Tibial nerve (tissue), 4 donors: ENCODE measurements at places on chromosomes 6 and 20. TPM values are rescaled to one million over a fixed set of nuclear protein-coding genes. Genes with fewer than 3 reads are reported as not detected.
A peak's percentile ranks its signal among the peaks of the same experiment; 100 is the strongest.

- no peak overlapping the region for H3K4me3 ChIP-seq
- H3K27ac ChIP-seq = no peak overlapping the region
- no peaks in the 10 kb centered on the region for H3K27me3 ChIP-seq
- no peak for DNase-seq
These were observed 78.3 kb upstream of the CLDN20 start for GRCh38 chr6:155185544-155185943.

GRCh38 chr20:34560614-34561013, 2.1 kb downstream of the MAP1LC3A start:
- H3K4me1 ChIP-seq = peaks cover 7% of the 10 kb centered on the region
- H3K36me3 ChIP-seq = no peaks in the 10 kb centered on the region
- H3K27ac ChIP-seq = peak overlapping the region; percentile 95
- H3K27me3 ChIP-seq = no peaks in the 10 kb centered on the region
- no peak for DNase-seq

DNA sequence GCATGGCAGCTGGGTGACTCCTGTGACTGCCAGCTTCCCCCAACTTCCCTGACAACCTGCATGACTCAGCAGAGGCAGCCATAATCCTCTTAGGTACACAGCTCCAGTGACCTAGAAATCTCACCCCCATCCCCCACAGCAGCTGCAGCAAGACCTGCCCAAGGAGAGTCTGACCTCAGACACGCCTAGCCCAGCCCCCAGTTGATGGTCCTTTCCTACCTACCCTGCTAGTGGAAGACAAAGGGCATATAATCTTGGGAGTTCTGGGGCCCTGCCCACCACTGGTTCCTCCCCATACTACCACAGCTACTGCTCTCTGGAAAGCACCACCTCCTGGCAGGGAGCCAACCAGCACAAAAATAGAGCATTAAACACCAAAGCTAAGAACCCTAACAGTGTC, 90.2 kb downstream of the F13A1 start:
- DNase-seq = no peak
- H3K4me1 ChIP-seq = no peaks in the 10 kb centered on the region
- H3K4me3 ChIP-seq = no peak overlapping the region
- H3K27me3 ChIP-seq = no peaks in the 10 kb centered on the region

The PHF3 gene
- 74.7 TPM for total RNA-seq

DNA sequence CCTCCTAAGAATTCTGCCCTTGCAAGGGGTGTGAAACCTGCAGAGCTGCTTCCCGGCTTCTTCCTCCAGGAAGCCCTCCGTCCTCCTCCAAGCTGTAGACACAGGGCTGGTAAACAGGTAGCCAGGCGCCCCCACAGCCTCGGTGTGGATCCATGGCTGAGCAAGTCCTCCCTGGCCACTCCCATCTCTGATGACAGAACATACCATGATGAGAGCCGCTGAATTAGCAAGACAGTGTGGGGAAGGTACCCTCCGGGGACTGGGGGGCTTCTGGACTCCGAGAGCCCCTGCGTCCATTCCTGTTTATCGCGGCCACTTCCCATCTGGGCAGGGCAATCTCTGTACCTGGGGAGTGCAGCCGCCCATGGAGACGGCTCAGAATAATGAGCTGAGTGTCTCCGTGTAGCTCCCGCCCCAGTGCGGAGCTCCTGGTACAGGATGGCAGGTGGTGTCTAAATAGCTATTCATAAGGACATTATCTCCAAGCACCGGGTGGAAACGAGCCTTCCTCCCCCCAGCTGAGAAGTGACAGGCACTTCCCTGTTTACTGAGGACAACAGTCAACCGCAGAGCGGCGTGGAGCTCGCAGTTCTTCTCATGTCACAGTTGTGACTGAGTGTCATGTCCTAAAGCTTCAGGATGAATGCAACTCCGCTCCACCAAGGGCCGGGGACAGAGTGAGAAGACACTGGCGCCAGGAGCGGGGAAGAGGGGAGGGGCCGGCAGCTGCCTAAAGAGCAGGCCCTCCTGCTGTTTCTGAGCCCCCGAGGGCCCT, 22.7 kb upstream of the NTSR1 start:
- DNase-seq = peak; percentile 22
- H3K27me3 ChIP-seq = no peaks in the 10 kb centered on the region

DNA sequence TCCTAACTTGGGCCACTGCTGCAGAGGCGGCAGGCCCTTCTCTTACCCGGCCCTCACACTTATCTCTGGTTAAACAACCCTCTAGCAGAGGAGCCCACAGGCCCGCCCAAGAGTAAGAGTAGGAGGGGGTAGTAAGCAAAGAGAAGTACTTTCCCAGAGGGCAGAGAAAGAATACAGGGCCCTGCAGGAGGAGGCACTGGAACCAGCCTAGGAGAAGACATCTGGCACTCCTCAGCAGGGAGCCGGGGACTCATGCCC, 10.1 kb downstream of the MTCH1 start:
- H3K4me3 ChIP-seq = no peak overlapping the region
- no peak for DNase-seq
- H3K4me1 ChIP-seq = no peaks in the 10 kb centered on the region
- H3K27ac ChIP-seq = no peak overlapping the region

The METTL24 gene
- total RNA-seq = 0.98 TPM

GRCh38 chr6:112321941-112322424, 25.1 kb upstream of the RFPL4B start:
- no peak overlapping the region for H3K4me3 ChIP-seq
- no peaks in the 10 kb centered on the region for H3K36me3 ChIP-seq
- no peaks in the 10 kb centered on the region for H3K27me3 ChIP-seq
- no peak overlapping the region for H3K27ac ChIP-seq

- DNase-seq = no peak
- no peaks in the 10 kb centered on the region for H3K36me3 ChIP-seq
- no peaks in the 10 kb centered on the region for H3K27me3 ChIP-seq
- H3K27ac ChIP-seq = no peak overlapping the region
These were observed 14.5 kb upstream of the CSNK2A1 start for GRCh38 chr20:558117-558516.

GRCh38 chr20:20205862-20206236, 153.5 kb downstream of the CFAP61 start:
- H3K4me3 ChIP-seq = no peak overlapping the region
- DNase-seq = no peak
- no peak overlapping the region for H3K27ac ChIP-seq
- H3K36me3 ChIP-seq = no peaks in the 10 kb centered on the region
- no peaks in the 10 kb centered on the region for H3K27me3 ChIP-seq

The PHF20 gene
- 66.1 TPM for total RNA-seq

- H3K27me3 ChIP-seq = no peaks in the 10 kb centered on the region
- H3K4me3 ChIP-seq = no peak overlapping the region
- H3K36me3 ChIP-seq = no peaks in the 10 kb centered on the region
- no peak overlapping the region for H3K27ac ChIP-seq
- no peak for DNase-seq
These were observed 4.8 kb downstream of the UBD start for GRCh38 chr6:29554764-29555163.

- H3K4me3 ChIP-seq = no peak overlapping the region
- no peaks in the 10 kb centered on the region for H3K4me1 ChIP-seq
- no peak for DNase-seq
- no peaks in the 10 kb centered on the region for H3K36me3 ChIP-seq
- no peak overlapping the region for H3K27ac ChIP-seq
- no peaks in the 10 kb centered on the region for H3K27me3 ChIP-seq
These were observed 292.8 kb downstream of the CDC5L start for GRCh38 chr6:44680202-44680720.

DNA sequence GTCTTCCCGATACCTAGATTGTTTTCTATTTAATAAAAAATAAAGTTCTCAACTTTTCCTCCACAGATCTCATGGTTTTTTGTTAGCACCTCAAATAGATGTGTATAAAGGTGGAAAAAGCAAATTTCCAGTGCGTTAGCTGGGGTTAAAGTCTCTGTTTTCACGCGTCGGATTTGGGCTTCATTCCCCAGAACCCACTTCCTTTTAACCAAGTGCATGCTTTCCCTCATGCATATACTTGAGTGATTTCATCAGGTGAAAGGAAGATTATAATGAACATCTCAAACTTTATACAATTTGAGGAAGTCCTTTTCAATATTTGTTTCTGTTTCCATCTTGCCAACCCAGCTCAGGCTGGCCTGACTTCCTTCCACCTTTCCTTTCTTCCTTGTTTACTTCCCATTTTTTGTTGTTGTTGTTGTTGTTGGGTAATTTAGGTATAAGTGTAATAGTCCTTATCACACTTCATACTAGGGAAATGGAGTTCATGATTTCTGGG, 43.9 kb upstream of the GGTLC1 start:
- DNase-seq = no peak
- no peaks in the 10 kb centered on the region for H3K27me3 ChIP-seq
- H3K36me3 ChIP-seq = no peaks in the 10 kb centered on the region
- H3K4me1 ChIP-seq = no peaks in the 10 kb centered on the region
- H3K27ac ChIP-seq = no peak overlapping the region
- no peak overlapping the region for H3K4me3 ChIP-seq

DNA sequence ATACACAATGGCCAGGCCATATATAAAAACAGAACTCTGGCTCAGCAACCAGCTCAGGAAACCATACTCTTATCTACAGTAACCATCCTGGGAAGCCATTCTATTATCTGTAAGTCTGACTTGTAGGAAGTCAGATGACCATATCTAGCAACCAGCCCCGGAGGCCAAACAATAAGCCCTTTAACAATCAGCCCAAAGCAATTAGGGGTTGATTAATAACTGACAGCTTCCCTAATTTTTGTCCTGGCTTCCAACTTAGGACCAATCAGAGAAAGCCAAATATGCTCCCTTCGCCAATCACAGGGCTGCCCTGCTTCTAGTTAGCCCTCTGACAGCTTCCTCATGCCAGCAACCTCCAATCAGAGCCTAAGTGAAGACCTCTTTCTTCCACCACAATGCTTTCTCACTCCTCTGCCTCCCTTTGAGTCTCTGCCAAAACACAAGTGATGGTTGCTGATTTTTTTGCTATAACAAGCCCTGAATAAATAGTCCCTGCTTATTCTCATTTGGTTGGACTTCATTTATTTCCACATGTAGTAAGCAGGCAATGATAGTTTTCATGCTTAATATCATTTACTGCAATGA, 37.8 kb upstream of the STXBP5 start:
- no peak for DNase-seq
- no peaks in the 10 kb centered on the region for H3K4me1 ChIP-seq
- H3K27ac ChIP-seq = peak overlapping the region; percentile 31
- H3K36me3 ChIP-seq = no peaks in the 10 kb centered on the region
- no peaks in the 10 kb centered on the region for H3K27me3 ChIP-seq

GRCh38 chr20:4455996-4456395, 265.7 kb upstream of the PRND start:
- no peaks in the 10 kb centered on the region for H3K36me3 ChIP-seq
- H3K27ac ChIP-seq = no peak overlapping the region
- H3K4me1 ChIP-seq = peaks cover 24% of the 10 kb centered on the region
- H3K4me3 ChIP-seq = no peak overlapping the region
- DNase-seq = no peak

DNA sequence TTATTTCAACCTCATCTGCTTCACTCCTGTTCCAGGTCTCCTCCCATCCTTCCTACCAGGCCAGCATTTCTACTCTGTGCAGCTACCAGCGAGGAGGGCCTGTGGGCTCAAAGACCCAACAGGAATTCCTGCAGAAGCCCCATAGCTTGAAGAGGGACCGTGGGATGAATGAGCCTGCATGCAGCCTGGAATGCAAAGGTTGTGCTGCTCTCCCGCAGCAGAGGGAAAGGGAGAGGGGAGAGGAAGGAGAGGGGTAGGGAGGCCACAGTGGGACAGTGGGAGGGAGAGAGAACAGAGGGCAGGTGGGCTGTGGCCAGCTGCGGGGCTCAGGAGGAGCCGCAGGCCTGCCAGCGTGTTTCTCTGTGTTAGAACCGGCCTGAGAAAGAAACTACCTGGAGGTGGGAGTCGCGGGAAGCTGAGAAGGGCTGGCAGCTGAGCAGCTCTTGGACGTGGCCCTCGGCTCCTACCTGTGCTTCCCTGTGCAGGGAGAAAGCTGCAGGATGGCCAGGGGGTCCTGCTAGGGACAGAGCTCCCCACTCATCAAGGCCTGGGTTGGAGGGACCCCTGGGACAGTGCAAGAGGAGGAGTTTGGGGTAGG, 66.1 kb upstream of the MLN start:
- no peaks in the 10 kb centered on the region for H3K4me1 ChIP-seq

- no peak for DNase-seq
- no peaks in the 10 kb centered on the region for H3K4me1 ChIP-seq
- no peak overlapping the region for H3K4me3 ChIP-seq
- H3K27me3 ChIP-seq = no peaks in the 10 kb centered on the region
- H3K36me3 ChIP-seq = no peaks in the 10 kb centered on the region
These were observed 938.6 kb downstream of the C6orf118 start for GRCh38 chr6:164370773-164371172.
